ENCODE measurements at places on chromosomes 5 and 9. TPM values are rescaled to one million over a fixed set of nuclear protein-coding genes. Genes with fewer than 3 reads are reported as not detected.

Gene MGAT1
- total RNA-seq, result 66.9 TPM

DNA sequence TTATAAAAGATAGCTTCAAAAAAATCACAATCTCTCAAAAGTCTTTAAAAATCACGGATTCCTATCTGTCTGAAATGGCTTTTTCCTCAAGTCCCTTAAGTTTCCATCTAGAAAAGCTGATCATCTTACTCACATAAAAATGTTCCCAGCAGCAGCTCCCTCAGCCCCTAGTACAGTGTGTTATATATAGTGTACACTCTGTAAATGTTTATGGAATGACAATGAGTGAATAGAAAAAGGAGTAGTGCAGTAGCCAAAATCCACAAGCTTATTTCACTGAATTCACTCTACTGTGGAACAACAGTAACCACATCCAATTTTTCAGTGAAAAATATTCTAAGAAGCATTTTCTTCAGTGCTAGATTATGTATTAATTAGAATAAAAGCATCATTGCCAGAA lies 609.4 kb downstream of the DTWD2 start:
- no peaks in the 10 kb centered on the region for H3K4me1 ChIP-seq
- no peak for DNase-seq
- no peak overlapping the region for H3K27ac ChIP-seq
- no peak overlapping the region for H3K4me3 ChIP-seq
- H3K27me3 ChIP-seq, result no peaks in the 10 kb centered on the region
- peaks cover 2% of the 10 kb centered on the region for H3K36me3 ChIP-seq

Gene EQTN
- total RNA-seq, result 1.1 TPM

Gene SLC34A1
- not detected for total RNA-seq
